ENCODE measurements at places on chromosomes 2 and 18.

GRCh38 chr2:171346723-171347557 lies 86.8 kb downstream of the METTL8 start:
- no peak for DNase-seq

DNA sequence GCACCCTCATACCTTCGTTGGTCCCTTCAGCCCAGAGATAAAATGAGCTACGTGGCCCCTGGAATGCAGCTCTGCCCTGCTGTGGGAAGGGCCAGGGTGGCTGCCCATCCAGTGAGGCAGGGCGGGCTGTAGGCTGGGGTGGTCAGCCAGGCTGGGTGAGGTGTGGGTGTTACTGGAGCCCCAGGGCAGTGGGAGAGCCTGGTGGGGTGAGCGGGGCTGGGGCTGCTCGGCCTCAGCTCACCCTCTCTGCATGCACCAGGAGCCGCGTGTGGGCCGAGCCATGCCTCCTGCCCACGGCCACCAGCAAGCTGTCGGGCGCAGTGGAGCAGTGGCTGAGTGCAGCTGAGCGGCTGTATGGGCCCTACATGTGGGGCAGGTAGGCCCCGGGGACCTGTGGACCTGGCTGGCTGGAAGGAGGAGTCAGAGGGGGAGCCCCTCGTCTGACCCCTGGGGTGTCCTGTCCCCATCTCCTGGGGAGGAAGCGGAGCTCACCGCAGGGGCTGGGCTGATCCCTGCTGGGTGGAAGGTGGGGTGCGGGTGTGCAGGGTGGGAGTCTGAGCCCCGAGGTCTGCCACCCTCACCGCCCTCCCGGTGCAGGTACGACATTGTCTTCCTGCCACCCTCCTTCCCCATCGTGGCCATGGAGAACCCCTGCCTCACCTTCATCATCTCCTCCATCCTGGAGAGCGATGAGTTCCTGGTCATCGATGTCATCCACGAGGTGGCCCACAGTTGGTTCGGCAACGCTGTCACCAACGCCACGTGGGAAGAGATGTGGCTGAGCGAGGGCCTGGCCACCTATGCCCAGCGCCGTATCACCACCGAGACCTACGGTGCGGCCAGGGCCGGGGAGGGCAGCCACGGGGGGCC lies 5.5 kb downstream of the RNPEPL1 start:
- DNase-seq: no peak

DNA sequence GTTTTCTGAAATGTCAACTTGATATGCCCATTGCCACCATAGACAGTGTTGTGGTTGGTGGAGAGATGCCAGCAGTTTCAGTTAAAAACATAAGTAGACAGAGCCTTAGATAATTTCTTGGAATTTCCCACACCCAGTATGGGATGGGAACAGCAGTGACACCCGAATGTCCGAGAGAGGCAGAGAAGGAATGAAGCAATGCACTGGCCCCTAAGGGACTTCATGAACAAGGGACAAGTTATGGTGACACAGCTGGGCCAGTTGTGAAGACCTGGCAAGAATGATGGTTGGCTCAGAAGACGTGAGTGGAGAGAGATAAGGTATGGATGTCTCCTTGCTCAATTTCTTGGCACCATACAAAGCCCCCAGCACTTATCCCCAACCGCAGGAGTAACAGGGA lies 165.2 kb upstream of the APCDD1 start:
- DNase-seq: no peak

DNA sequence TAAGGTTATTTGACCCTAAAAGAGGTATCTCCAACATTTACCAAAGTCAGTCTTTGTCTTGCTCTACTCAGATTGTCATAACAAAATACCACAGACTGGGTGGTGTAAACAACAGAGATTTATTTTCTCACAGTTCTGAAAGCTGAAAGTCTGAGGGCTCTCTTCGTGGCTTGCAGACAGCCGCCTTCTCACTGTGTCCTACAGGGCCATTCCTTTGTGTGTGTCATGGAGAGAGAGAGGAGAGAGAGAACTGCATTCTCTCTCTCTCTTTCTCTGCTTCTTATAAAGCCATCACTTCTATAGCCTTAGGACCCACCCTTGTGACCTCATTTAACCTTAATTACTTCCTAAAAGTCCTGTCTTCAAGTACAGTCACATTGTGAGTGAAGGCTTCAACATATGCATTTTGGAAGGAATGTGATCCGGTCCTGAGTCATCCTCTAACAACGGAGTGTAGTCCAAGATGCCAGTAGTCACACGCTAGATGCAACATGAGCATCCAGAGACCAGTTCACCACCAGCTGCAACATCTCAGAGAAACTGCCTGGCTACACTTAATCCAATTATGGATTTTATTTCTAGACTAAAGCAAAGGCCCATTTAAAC lies 130.2 kb downstream of the CD226 start:
- no peak for DNase-seq

GRCh38 chr2:31378791-31379501 lies 35.6 kb downstream of the XDH start:
- no peak for DNase-seq

GRCh38 chr2:224973112-224974016 lies 68.9 kb downstream of the DOCK10 start:
- DNase-seq: no peak

- DNase-seq: no peak
Observed at GRCh38 chr2:101306410-101306809, 2.1 kb downstream of the RNF149 start.

GRCh38 chr2:234267534-234267933 lies 217.0 kb downstream of the SPP2 start:
- DNase-seq: no peak

DNA sequence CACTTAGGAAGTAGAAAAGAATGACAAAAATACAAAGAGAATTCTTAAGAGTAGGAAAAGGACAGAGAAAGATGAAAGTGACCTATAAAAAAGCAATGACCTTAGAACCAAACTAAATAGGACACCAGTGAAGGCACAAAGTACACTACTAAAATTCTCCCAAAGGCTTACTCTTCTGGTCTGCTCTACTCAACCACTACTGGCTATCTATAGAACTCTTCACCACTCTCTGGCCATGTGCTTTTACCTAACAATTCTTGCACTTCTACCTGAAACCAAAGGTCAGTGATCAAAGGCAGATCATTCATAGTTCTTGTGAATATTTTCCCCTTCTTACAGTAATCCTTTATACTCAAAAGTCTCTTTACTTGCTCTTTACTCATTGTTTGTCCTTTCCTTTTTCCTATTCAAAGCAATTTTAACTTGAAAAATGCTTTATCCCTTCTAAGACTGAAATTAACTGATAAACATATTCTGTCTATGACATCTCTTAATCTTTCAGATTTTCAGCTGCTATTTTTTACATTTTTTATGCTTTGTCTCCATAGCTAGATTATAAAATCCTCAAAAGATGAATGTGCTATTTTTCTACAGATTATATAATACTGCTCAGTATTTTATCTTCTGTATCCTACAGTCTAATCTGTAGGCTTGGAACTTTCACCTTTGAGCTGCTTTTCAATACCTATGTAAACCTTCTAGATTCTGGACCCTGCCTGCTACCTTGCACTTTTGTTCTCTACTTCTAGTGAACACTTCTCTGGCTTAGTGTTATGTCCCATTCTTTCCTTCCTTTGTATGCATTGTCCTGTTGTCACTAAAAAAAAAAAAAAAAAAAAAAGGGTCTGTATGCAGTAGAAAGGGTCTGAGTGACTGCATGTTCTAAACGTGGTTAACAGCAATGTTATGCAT lies 64.6 kb downstream of the NCKAP1 start:
- DNase-seq: no peak

DNA sequence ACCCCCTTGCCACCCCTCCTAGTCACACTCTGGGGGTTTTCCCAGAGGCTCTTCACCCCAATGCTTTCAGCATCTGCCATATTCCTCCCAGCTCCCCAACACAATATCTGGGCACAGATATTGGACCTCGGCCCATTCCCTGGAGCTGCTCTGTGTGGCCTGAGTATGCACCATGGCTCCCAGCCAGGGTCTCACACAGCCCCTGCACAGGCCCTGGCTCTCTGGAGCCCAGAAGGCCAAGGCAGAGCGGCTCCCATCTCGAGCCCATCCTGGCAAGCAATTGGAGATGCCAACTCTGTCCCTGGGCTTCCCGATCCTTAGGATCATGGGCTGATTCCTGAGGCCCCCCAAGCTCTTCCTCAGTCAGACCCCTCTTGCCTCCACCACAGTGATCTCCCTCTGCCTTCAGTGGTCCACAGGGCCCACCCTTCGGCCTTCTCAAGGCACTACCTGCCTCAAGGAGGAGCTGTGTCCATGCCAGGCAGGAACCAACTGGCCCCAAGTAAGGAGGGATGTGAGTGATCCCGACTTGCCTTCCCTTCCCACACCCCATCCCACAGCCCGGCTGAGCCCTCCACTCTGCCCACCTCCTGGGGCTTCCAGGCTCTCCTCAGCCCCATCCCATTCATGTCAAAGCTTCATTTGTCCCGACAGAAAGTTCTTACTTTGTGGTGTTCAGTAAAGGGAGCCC lies 62.7 kb downstream of the ADD2 start:
- no peak for DNase-seq

DNA sequence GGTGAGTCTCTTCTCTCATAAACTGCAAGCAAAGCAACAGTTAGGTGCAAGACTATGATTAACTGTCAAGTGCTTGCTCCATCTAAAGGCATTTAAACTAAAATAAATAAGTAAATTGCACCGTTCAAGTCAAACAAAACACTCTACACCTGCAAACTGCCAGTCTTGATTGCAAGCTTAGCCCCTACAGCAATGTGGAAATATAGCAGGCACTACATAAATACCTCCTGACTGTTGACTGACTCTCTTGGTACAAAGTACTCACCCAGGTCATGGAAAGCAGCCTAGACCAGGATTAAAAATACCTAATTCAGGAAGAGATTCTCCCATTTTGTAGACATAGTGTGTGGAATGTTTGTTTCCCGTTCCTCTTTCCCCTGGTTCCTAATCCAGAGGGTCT lies 176.6 kb upstream of the KLHL29 start:
- DNase-seq: no peak

DNA sequence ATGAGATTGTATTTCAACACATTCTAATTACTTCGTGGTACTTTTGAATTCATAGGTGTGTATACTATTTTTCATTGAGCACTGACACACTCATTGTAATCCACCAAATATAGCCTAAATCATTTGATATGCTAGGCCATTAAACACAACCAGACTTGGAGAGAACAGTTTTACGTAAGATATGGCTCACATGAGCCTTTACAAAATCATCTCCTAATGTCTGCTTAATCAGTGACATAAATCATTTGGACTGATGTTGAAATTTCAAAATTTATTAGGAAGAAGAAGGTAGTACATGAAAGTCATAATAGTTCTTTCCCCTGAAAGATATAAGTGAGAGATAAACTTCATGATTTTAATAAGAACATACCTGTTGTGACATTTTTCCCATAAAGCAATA lies 550.2 kb upstream of the LINC00305 start:
- no peak for DNase-seq

DNA sequence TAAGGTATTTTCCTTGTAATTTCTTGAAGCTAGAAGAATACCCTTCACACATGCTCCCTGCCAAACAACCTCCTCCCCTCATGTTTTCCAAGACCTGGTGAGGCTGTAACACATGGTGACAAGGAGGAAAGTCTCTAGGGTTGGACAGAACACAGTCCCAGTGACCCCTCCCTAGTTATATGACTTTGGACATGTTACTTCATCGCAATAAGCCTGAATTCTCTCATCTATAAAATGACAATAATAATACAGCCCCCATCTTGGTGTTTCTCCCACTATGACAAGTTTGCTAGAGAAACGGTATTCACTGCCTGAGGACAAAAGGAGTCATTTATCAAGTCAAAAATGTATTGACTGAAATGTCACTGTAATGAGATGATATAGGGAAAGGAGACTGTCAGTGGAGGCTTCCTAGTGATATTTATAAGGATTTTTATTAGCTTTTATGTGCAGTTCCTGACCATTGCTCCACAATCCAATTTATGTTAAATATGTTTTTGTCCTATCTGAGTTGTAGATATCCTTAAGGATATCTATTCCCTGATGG lies 464.4 kb downstream of the SUCLG1 start:
- no peak for DNase-seq

DNA sequence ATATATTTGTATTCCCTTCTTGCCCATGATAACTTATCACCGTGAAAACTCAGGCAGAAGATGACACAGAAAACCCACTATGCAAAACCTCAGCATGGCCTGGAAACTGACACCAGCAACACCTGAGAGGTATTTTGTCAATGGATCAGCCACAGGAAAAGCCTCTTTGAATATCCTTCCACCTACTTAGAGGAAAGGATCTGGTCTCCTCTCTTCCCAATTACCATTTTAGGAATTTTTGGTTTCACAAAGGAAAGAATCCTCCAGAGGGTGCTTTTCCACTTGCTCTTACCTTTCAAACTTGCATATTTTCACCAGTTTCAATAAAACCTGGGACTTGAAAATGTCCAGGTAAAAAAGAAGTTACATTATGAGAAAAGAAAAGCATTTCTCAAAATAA lies 20.0 kb upstream of the MEIS1 start:
- DNase-seq: no peak

DNA sequence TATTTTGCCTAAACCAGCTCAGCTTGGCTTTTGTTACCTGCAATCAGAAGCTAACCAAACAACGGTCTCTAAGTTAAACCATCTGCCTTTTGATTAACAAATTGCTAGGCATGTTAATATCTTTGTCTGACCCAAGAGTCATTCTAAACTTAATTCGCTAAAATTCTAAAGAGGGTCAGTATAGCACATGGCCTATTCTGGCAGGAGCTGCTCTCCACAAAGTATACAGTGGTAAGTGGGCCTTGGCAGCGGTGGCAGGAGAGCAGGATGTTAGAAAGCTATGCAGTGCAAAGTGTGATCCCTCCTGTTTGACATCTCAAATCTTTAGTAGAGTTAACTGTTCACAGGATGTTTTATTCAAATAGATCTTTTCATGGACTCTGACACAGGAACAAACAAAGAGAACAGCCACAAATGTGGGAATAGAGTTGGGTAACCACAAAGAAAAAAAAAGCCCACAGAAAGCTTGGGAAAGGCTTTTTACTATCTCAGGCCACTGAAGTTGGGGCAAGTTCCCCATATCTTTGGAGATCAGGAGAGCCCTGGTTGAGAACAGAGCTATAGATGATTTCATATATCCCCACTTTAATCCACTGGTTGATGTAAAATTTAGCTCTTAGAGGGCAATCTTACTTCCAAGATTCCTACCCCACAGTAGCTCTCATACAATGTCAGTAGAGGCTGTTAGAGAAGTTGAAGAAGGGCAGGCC lies 10.6 kb downstream of the CFAP210 start:
- no peak for DNase-seq

DNA sequence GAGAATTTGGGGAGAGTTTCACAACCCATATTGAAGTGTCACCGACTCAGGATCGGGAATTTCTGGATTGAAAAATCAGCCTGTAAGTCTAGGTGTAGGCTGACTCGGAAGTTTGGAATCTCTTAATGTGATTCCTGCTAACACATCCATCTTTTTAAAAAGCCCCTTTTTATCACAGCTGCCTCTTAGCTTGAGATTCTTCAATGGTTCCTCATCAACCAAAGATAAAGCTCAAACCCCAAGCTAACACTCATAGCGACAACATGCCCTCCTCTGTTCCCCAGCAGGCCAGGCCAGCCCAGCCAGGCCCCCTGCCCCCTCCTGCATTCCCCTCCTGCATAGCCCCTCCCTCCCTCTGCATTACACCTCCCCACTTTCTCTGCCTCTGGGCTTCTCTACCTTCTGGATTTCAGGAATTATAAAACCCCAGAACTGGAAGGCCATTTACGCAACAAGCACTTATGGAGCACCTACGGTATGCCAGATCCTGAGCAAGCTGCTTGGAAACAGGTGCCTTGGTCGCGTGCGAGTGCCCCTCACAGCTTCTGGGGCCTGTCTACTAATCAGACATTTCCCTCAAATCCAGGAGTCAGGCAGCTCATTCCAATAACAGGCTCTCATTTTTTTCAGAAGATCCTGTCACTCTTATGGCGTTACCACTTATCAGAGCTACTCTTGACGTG lies 63.4 kb downstream of the EMX1 start:
- no peak for DNase-seq

Measured in stimulated activated CD8-positive, alpha-beta memory T cell treated with anti-CD3 and anti-CD28 coated beads, Interleukin-4, amount 100 ng/mL, for 1 hour (primary cell).